ENCODE measurements at places on chromosomes 3 and 15.

GRCh38 chr3:46527239-46527638, 29.5 kb downstream of the RTP3 start:
- DNase-seq, result no peak

DNA sequence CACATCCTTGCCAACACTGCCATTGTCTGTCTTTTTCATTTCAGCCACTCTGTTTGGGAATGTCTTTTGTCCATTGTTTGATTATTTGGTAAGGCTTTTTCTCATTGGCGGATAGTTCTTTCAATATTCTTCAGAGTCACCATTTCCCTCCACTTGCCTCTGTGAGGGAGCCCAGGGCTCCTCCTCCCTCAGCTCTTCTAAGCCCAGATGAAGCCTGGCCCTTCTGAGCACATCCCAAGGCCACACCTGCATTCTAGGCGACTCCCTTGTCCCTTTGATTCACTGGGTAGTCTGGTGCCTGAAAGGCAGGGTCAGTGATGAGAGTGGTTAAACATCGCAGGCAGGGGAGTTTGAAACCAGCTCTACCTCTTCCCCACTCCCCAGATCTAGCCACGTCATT, 12.4 kb upstream of the LTF start:
- no peak for DNase-seq

GRCh38 chr15:82726816-82727215, 17.1 kb upstream of the AP3B2 start:
- DNase-seq, result no peak

DNA sequence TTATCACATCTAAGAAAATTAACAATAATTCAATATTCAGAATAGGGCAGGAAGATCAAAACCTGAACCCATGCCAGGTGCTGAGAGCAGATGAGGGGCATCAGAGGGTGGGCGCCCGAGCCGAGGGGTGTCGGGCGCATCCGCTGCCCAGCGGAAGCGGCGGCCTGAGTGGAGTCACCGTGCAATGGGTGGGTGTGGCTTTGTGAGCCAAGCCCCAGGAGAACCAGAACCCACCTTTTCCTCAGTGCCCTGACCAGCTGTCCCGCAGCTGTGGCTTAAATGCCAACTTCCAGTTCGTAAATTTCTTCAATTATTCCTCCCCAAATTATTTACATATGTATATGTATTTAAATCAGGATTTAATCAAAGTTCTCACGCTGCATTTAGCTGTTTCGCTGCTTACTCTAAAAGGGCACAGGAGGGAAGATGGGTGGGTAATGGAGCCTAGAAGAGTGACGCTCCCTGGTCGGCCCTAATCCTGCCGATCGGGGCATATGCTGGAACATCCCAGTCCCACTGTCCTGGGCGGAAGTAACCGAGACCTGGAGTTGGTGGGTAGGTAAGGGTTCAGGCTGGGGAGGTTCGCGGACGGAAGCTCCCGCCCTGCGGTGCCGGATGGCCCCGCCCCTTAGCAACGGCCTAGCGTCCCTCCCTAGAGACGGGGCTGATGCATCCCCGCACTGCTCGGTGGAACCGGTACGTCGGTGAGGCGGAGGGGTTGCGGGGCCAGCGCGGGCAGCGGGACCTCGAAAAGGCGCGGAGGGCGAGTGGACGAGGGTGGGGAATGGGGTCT, 1.3 kb downstream of the DNAH1 start:
- DNase-seq, result no peak

GRCh38 chr15:73130830-73131229, 78.6 kb downstream of the NEO1 start:
- DNase-seq, result no peak

DNA sequence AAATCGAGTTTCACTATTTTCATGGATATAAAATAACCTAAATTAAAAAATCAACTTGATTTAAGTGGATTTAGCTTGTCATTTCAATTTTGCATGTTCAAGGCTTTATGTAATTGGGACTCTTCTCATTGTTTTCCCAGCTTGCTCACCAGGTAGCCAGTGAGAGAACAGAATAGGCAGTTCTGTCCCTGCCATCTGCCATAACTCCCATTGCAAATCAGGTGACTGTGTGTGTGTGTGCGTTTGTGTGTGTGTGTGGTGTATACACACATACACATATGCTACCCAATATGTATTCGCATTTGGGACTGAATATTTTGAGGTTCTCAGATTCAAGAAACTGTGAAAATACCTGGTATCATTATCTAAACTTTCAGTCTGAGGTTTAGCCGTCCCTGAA, 1069.8 kb downstream of the IGSF11 start:
- no peak for DNase-seq

- DNase-seq, result no peak
Observed at GRCh38 chr3:86126552-86126951, 864.4 kb downstream of the VGLL3 start.

- no peak for DNase-seq
Observed at GRCh38 chr3:473033-473800, 276.7 kb downstream of the CHL1 start.

DNA sequence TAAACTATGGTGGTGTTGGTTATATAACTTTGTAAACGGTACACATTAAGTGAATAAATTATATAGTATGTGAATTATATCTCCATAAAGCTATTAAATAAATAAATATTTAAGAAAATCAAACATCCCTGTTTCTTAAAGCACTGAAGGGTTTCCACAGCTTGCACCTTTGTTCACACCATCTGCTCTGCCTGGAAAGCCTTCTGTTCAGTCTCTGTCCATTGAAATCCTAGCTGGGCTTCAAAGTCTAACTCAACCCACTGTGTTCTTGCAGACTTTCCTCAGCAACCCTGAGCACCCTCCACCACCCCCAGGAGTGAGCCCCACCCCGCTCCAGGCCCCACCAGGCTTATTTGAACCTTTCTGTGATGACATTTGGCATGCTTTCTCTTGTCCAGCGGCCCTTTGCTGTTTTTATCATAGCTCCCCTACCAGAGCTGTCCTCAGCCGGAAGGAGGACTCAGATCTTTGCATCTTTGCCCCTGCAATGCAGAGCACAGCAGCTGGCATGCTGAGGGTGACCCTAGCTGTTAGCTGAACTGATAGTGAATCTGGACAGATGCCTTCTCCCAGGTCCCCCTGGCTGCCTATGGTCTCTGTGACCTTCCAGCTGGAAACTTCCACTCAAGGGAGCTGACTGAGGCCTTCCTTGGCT, 105.2 kb downstream of the DAPK2 start:
- DNase-seq, result no peak

DNA sequence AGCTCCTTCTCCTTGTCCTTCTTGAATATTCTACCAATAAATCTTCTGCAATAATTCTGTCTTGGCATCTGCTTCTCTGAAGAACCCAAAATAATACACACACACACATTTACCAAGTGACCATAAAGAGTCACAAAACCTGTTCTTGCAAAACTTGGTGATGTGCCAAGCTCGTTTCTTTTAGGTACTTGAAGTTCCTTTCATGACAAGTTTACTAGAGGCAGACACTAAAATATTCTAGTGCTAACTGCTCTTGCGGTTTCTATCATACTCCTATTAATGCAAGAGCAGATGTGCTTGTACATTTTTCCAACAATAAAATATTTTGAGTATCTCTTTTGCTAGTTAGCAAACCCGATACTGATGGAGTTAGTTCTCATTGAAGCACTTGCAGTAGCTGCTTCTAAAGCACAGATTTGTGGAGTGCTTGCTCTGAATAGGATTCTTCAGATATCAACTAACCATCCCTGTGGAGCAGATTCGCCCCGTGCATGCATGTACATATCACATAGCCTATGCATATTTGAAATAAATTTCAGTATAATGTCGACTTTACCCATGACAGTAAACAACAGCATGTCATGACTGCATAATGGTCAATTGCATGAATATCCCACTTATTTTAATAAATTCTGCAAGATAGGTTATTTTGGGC, 23.2 kb downstream of the HHLA2 start:
- no peak for DNase-seq

GRCh38 chr3:124893526-124893925, 6.4 kb upstream of the ITGB5 start:
- no peak for DNase-seq

DNA sequence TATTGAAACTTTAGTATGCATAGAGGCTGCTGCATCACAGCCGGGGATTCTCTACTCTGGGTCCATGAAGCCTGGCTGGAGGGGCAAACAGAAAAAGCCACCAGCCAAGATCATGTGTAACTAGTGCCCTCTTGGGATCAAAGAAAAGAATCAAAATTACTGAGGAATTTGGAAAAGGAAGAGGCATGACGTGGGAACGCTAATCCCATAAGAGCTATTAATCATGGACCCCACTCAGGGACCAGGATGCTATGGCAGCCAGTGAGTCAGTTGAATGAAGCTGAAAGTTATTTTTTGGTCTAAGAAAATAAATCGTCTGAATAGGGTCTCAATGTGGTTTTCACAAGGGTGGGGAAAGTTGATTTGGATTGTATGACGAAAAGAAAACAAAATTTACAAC, 1165.1 kb downstream of the ROBO2 start:
- DNase-seq, result peak; percentile 61

DNA sequence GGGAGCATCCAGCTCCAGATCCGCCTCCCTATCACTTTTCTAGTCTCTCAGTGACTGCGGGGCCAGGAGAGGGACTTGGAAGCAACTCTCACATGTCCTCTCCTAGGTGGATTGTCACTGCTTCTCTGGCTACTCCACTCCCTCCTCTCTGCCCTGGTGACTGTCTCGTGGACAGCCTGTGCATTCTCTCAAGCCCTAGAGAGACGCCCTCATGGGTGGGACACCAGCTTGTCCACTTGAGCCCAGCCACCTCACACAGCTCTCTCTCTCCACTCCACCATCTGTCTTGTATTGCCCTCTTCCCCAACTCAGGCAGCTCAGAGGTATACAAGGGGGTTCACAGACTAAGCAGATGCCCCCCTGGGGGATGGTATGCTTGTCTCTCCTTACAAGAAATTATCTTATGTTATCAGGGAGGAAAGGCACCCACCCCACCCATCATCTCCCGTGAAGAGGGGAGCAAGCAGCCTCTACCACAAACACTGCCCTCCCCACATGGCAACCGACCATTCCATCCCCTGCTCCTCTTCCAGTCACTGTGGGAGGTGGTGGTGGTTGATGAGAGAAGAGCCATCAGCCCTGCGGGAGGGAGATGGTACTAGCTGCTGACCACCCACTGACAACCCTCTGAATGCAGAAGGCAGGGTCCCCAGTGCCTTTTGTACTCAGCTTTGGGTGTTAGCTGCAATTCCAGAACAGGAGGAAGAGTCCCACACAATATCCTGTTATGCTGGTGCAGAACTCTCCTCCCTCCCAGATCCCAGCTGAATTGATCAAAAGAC, 15.5 kb upstream of the LOXL1 start:
- DNase-seq, result no peak

DNA sequence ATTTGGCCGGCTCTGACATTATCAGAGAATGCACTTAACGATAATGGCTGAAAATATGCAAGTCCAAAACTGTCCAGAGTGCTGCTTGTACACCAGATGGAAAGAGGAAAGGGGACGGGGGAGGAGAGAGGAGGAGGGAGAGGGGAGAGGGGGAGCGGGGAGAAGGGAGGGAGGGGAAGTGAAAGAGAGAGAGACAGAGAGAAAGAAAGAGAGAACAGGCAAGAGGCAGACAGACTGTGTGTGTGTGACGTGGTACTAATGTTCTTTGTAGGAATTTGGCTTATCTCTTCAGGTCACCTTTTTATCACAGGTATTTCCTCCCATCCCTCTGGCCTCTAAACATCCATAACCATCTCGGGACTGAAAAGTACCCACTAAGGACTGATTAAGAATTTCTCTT, 75.1 kb upstream of the LMOD3 start:
- DNase-seq, result no peak

DNA sequence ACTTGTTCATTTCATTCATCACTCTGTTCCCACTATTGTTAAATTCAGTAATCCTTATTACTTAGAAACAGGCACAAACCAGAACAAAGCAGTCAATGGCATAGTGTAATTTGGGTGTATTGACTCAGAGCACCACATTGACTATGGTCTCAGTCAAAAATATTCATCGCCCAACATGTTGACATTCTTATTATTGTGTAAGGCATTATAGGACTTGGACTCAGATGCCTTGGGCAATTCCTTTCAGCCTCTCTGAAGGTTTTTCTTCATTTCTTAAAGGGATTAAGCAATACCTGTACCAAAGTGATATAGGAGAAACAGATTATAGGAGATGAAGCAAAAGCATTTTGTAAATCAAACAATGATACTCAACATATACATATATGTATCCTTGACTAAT, 114.7 kb upstream of the BHLHE40 start:
- no peak for DNase-seq

DNA sequence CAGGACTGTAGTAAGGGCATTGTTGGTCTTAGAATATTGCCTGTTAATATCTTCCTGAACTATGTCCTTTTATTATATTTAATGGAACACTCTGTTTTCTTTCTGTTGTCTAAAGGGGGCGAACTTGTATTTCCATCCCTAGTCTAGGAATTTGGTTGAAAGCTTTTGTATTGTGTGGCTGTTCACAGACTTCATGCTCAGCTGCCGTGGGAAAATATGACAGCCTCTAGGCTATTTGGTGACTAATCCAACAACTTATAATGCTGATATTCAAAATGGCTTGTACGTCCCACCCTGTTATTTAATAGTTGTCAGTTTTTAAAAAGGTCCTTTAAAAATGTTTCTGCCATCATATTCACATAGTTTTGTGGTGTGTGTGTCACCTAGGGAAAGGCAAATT, 202.6 kb downstream of the KLHL25 start:
- DNase-seq, result peak; percentile 78

DNA sequence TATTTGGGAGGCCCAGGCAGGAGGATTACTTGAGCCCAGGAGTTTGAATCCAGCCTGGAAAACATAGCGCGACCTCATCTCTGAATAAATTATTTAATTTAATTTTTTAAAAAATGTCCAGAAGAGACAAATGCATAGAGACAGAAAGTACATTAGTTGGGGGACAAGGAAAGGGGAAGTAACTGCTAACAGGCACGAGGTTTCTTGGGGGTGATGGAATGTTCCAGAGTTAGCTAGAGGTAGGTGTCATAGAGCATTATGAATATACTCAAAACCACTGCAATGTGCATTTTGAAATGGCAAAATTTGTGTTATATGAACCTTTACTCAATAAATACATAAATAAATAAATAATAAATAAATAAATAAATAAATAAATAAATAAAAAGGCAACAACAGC, 31.7 kb upstream of the CYP11A1 start:
- DNase-seq, result no peak

GRCh38 chr15:99962006-99962561, 228.8 kb upstream of the LYSMD4 start:
- no peak for DNase-seq

DNA sequence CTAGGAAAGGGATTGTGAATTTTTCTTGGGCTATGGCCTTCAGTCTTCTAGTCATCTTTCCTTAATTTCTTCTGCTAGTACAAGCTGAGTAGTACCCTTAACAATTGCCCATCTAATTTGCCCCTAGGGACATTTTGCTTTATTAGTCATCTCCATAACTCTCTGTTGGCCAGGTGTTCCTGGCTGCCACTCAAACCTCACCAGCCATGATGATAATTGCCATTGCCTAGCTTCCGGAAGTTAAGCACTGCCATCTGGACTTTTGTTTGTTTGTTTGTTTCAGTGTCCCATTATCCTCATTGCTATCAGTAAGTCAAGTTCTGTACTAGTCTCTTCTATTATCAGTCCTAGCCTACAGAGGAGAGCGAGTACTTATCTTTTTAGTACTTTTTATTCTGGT, 36.6 kb upstream of the UBL7 start:
- no peak for DNase-seq

- no peak for DNase-seq
Observed at GRCh38 chr3:15861163-15861562, 63.4 kb upstream of the ANKRD28 start.

Data from HCEC 1CT (cell line).